NCI-H2107 (cell line): ENCODE measurements at places on chromosomes 2 and 18.

GRCh38 chr2:119158563-119159347, at the start of gene C1QL2:
C1QL2 (minus strand) TSS chr2:119158751; CDS start chr2:119158269, 482 bp downstream.
- no peak for DNase-seq

- no peak for DNase-seq
Observed at GRCh38 chr2:57947398-57947797, 99.2 kb upstream of the VRK2 start.

DNA sequence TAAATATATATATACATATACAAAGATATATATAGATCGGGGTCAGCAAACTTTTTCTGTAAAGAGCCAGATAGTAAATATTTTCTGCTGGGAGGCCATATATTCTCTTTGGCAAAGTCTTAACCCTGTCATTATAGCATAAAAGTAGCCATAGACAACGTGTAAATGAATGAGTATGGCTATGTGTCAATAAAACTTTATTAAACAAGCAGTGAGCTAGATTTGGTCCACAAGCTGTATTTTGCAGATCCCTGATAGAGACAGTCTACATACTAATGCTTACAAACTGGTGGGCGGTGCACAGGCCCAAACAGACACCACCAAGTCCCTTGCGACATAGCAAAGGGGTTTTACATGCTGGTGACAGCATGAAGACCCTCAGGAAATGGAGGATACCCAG, 30.3 kb downstream of the SLC14A2 start:
- no peak for DNase-seq

DNA sequence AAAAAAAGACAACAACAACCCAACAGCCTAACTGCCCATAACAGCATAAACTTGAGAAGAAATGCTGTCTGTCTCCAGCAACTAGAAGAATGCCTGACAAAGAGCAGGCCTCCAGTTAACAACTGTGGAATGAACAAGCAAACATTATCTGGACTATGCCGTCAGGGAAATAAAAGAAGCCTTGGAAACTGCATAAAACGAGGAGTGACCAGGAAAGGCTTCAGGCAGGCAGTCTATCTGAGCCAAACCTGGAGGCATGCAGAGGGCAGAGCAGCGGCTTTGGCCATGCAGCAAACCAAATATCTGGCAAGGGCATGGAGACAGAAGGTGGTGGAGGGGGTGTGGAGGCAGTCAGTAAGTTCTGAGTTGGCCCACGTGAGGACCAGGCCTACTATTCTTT, 11.1 kb downstream of the HES6 start:
- no peak for DNase-seq

DNA sequence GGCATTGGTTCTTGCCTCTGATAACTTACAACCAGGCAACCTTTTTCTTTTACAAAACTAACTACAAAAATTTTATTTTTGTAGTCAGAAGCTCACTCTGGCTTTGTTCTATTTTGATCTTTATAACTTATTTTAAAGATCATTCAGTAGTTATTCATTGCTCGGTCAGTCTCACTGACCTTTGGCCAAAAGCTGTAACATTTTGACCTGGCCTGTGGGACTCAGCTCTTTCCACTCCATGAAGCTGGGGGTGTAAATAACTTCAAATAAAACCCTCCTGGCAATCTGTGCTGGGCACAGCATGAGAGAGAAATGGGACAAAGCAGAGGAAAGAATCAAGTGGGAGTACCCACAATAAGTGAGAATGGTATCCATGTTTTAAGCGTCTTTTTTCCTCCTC, 380.7 kb downstream of the SETBP1 start:
- no peak for DNase-seq

GRCh38 chr18:68427951-68428401, 286.9 kb downstream of the TMX3 start:
- no peak for DNase-seq

DNA sequence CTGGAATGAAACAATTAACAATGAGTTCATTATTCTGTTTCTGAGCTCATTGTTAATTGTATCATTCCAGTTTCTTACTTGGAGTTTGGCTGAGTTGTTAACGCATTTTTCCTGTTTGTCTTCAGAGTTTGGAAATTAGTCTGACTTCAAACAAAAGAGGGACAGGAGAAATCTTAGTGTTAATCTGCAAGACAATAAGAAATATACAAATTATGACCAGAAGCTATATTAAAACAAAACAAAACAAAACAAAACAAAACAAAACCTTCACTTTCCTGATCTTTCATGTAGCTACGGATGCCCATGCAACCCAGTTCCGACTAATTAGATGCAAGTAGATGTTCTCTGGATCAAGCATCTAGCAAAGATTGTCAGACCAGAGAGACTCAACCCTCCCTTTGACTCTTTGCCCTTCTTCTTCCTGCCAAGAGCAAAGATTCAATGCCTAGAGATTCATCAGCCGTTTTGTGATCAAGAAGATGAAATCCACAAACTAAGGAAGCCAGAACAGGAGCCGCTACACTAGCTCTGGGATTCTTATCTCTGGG, 686.2 kb upstream of the FSHR start:
- no peak for DNase-seq

DNA sequence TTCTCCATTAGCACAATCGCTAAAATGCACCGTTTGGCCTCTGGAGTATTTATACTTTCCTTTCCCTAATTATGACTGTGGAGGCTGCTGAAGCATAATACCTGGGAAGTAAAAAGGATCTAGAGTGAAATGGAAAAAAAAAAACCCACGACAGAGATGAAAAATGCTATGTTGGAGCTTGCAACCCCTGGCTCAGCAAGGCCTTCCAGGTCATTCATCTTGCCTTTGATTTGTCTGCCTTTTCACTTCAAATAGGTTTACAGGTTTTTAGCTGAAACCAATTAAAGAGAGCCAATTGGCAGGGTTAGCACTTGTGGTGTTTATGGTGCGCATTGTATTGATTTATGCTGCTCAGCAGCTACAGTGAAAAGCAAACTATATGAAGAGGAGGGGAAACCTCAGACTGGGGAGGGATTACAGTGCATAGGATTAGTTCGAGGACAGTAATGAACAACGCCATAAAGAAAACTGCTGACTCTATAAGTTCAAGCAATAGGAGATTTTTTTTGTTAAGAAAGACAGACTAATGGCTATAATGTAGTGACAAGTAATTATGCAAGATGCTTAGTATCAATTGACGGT, 347.9 kb downstream of the MEIS1 start:
- no peak for DNase-seq

DNA sequence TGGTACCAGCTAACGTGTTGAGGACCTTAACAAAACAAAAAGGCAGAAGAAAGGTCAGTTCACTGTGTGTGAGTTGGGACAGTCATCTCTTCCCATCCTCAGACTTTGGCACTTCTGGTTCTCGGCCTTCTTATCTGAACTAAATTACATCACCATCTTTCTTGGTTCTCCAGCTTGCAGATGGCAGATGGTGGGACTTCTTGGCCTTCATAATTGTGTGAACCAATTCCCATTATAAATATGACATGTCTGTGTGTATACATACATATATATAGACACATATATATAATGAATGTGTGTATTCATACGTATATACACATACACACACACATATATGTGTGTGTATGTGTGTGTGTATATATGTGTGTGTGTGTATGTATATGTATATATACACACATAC, 301.2 kb upstream of the TRIB2 start:
- DNase-seq = no peak

- no peak for DNase-seq
Observed at GRCh38 chr2:21280793-21281192, 157.0 kb downstream of the TDRD15 start.

DNA sequence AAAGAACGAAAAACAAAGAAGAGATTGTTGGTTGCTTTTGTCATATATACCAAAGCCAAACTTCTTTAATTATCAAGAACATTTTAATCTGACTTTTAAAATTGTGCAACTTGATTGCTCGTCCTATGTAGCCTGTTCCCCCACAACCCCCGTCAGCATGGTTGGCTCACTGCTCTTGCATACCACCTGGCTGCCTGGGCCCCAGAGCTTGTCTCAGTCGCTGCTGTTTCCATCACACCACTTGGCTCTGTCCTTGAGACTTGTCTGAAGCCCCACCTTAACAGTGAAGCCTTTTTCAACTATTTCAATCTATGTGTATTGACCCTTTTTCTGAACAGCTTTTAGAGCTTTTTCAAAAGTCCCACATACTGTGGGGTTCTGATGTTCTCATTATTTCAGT, 270.8 kb downstream of the ZNF407 start:
- no peak for DNase-seq

- no peak for DNase-seq
Observed at GRCh38 chr2:149019768-149020167, 18.7 kb upstream of the LYPD6B start.

DNA sequence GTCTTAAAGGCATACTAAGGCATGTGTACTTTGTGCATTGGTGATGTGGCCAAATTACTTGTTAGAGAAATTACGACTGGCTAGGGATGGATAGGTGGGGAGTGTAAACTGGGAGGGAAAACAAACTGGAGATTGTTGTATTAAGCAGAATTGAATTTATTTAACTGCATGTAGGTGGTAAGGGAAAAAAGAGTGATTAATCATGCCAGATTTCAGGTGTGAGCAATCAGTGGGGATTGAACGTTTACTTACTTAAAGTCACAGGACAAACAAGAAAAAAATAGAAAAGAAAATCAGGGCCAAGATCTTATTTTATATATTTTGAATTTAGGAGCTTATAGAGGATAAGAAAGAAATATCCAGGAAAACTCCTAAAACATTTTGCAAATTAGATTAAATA, 88.6 kb downstream of the GULP1 start:
- no peak for DNase-seq

DNA sequence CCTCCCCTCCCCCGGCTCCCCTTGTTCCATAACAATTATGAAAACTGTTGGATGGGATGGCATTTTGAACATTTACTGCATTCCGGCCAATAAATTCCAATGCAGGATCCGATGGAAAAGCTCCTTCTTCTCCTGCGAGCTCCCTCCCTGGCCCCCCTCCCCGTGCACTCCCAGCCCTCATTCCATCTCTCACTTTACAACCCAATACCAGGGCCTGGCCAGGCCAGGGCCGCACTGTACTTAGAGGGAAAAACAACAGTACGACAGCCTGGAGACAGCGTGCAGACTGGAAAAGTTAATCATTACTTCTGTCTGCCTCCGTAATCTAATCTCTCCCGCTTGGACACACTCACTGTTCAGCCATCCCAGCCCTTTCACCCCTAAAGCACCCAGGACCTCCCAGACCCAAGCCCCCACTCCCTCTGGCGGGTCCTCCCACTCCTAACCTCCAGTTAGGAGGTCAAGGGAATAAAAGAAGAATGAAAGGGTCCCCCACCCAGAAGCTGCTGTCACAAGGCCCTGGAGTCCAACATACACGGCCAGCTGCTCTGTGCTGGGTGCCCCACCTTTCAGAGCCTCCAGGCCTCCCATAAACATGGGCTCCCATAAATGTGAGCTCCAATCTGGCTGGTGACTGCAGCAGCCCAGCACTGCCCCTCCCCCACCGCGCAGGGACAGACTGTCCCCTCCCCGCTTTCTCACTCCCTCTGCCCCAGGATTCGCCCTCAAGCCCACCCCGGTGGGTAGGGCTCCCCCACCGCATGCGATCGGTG, 20.6 kb downstream of the SMAD7 start:
- no peak for DNase-seq

GRCh38 chr2:45814951-45815621, 163.6 kb downstream of the PRKCE start:
- peak; percentile 15 for DNase-seq
